ENCODE measurements at places on chromosomes 13 and 19.

- DNase-seq: no peak
These were observed 694.4 kb upstream of the SLITRK5 start for GRCh38 chr13:86976521-86977324.

DNA sequence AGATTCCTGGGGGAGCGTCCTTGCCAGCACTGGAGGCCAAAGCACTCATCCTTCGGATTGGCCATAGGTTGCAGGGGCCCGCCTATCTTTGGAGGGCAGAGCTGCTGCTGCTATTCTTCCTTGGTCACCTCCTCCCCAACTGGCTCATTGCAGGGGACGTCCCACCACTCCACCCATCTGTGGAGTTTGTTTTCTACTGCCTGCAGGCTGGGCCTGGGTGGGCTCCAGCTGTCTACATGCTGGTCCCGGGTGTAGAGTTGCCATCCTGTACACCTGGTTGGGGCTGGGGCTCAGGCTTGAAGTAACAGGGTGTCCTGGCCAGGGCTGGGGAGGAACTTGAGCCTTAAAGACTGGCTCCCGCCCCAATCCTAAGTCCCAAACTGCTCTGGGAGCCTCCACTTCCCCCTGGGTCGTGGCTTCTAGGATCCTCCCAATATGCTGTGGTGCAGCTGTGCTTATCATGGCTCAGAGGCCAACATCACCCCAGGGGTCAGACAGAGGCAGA is 2.1 kb downstream of the RNF225 start:
- DNase-seq: no peak

GRCh38 chr19:48551437-48552302 is at the start of gene SULT2B1:
Gene SULT2B1 (plus strand): TSS chr19:48552172. CDS start chr19:48552253, 81 bp downstream.
- no peak for DNase-seq

- DNase-seq: no peak
These were observed 3.5 kb downstream of the SSBP4 start for GRCh38 chr19:18422530-18423191.

DNA sequence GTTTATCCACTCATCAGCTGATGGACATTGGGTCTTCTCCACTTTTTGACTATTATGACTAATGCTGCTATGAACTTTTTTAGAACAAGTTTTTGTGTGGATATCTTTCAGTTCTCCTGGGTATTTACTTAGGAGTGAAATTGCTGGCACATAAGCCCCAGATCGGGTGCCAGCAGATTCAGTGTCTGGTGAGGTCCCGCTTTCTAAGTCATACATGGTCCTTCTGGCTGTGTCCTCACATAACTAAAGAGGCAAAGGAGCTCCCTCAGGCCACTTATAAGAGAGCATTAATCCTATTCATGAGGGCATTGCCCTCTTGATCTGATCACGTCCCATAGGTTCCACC is 600 bp upstream of the ZNF226 start:
- DNase-seq: no peak

GRCh38 chr13:21106089-21106488 is 44.7 kb upstream of the LATS2 start:
- no peak for DNase-seq

DNA sequence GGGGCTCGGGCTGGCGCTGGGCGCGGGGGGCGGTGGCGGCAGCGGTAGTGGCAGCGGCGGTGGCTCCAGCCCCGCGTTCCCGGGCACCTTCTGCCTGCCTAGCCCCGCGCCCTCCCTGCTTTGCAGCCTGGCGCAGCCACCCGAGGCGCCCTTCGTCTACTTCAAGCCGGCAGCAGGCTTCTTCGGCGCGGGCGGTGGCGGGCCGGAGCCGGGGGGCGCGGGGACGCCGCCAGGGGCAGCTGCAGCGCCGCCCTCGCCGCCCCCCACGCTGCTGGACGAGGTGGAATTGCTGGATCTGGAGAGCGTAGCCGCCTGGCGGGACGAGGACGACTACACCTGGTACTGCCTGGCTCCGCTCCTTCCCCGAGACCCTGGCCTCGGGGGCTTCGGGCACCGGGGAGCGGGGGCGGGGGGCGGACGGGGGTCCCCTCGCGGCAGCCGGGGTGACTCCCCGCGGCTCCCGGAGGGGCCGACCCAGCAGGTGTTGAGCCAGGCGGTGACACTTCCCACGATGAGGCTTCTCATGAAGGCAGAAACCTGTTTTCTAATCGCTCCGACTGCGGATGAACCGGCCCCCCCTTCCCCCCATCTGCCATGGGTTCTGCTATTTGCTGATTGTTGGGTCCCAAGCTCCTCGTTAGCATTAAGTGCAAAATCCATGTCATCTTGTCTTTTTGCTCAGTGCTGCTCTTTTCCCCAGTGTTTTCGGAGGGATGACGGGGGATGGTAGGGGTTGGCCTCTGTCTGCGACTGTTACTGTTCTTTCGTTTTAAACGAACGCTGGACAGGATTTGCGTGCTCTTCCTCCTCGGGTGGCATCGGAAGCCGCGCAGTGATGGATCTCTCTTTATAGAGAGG is 943 bp downstream of the SLAIN1 start:
- DNase-seq: peak; percentile 15

DNA sequence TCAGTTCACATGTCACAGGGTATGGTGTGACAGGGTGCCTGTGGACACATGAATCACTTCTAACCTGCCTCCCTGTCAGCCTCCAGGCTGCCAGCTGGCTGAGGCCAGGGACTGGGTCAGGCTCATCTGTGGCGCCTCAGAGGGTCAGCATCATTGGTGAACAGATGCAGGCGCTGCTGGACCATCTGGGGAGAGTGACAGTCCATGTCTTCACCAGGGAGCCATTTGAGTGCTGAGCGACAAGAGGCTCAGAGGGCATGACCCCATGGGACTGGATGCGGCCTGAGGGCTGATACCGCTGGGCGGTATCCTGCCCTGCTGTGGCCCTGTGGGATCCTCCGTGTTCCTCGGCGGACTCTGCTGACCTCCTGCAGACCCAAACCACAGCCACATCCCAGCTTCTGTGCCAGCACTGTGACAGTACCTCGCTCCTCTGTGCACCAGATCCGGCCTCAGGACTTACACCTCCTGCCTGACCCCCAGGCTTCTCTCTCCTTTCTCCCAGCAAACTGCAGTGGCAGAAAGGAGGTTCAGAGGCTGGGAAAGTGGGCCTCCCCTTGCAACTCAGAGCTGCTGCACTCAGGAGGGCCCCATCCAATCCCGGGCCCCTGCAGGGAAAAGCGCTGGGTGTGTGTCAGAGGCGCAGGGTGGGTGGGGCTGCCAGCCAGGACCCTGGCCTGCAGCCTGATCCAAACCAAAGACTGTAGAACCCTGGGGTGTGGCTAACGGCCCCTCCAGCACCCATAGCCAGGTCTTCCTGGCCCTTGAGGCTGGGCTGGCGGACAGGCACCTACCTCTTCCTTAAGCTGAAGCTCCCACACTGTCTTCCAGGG is 10.2 kb downstream of the ACTMAP start:
- no peak for DNase-seq

GRCh38 chr19:33862981-33863380 is 66.3 kb downstream of the KCTD15 start:
- DNase-seq: no peak

GRCh38 chr13:69769608-69770007 is 338.0 kb upstream of the ATXN8OS start:
- no peak for DNase-seq

GRCh38 chr13:52850396-52851136 is 2.1 kb upstream of the PCDH8 start:
- peak; percentile 29 for DNase-seq

DNA sequence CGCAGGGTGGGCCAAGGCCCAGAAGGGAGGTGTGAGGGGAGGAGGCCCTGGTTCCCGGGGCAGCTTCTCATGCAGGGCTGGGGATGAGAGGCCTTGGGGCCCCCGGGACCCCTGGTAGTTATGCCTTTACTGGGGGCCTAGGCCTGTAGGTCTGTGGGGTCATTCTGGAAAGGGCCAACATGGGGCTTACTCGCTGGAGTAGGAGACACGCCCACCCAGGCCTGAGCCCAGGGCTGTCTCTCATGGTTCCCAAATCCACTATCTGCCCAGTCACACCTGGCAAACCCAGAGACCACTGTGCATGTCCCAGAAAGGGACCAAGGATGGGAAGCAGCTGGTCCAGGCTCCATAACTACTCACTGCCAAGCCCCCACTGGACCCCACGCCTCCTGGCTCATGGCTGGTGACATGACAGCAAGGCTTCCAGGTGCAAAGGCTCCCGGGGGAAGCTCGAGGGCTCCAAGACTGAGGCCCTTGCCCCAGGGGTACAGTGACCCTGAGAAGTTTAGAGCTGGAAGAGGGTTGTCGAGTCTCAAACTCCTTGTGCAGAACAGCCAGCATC is 64.2 kb upstream of the ATP12A start:
- DNase-seq: no peak

GRCh38 chr19:2089727-2090053 is 6.4 kb downstream of the MOB3A start:
- no peak for DNase-seq

DNA sequence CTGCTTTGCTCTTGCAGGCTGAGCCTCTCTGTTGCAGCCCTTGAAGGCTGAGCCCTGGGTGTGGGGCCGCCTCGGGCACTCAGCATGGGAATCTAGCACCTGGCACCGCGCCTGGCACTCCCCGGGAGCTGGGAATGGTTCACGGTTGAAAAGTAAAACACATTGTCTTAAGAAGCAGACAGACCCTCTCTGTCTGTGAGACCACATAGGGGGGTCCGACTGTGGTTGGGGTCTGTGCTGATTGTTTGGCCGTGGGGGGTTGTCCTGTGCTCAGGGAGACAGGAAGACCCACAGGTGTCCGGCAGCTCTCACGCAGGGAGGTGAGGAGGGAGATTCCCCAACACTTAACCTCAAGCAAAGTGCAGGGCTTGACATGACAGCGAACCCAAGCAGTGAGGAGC is 64.8 kb downstream of the SOX1 start:
- DNase-seq: no peak

- no peak for DNase-seq
These were observed 143.4 kb downstream of the SOX1 start for GRCh38 chr13:112210371-112210770.

Data from stimulated activated CD4-positive, alpha-beta T cell treated with anti-CD3 and anti-CD28 coated beads, TNF-alpha, amount 100 ng/mL, for 48 hours (primary cell).